OCI-LY7 (cell line): ENCODE measurements at places on chromosomes 7 and 10.

GRCh38 chr10:24935504-24936292, 16.7 kb downstream of the PRTFDC1 start:
- DNase-seq, result no peak

DNA sequence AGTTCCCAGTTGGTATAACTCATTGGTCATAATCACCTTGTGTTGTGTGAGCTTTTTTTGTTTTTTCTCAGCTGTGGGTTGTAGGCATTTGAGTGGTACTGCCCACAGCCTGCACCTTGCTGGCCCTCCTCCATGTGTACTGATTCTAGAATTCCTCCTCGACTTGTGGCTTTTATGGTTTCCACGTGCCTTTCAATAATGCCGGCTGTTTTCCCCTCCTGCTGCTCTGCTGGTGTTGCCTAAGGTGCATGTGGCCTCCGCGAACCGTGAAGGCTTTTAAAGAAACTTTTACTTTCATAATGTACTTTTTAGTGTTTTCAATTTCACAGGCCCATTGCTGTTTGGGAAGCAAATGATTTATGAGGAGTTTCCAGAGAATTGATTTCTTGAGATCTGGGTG, 518.0 kb downstream of the REEP3 start:
- DNase-seq, result no peak

- DNase-seq, result peak; percentile 50
These were observed 427.1 kb downstream of the GPAM start for GRCh38 chr10:111756217-111757061.

- no peak for DNase-seq
These were observed at the start of gene AKR1E2 for GRCh38 chr10:4825868-4826791. AKR1E2 (plus strand) TSS chr10:4826207; CDS start chr10:4826325, 118 bp downstream.

DNA sequence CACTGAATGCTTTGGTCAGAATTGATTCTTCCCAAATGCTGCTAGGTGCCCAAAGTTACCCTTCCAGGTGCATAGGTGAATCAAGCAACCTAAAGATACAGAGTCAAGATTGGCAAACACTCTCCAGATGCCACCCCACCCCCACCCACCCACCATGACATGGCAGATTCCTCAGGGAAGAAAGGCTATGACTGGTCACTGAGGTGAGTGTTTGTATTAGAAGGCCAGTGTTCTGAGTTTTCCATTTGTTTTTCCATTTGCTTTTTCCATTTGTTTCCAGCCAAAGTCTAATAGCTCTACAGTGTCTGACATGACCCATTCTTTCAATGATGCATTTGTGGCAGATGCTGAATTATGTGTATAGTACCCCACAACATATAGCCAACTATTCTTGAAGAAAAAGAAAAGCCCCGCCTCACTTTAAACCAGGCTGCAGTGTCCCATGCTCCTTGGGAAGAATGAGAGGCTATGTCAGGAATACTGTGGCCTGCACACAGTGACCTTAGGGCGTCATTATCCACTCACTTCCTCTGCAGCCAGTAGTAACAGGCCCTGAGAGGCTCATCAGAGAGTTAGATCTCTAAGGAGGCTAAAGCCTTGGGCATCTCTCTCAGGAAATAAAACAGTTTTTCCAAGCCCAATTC, 16.1 kb upstream of the HIBADH start:
- no peak for DNase-seq

- DNase-seq, result peak; percentile 40
These were observed 98.6 kb upstream of the FGFR2 start for GRCh38 chr10:121696854-121697253.

GRCh38 chr7:108136191-108136688, 6.1 kb upstream of the LAMB4 start:
- no peak for DNase-seq

- no peak for DNase-seq
These were observed 108.7 kb upstream of the ADAM12 start for GRCh38 chr10:126496771-126497545.

DNA sequence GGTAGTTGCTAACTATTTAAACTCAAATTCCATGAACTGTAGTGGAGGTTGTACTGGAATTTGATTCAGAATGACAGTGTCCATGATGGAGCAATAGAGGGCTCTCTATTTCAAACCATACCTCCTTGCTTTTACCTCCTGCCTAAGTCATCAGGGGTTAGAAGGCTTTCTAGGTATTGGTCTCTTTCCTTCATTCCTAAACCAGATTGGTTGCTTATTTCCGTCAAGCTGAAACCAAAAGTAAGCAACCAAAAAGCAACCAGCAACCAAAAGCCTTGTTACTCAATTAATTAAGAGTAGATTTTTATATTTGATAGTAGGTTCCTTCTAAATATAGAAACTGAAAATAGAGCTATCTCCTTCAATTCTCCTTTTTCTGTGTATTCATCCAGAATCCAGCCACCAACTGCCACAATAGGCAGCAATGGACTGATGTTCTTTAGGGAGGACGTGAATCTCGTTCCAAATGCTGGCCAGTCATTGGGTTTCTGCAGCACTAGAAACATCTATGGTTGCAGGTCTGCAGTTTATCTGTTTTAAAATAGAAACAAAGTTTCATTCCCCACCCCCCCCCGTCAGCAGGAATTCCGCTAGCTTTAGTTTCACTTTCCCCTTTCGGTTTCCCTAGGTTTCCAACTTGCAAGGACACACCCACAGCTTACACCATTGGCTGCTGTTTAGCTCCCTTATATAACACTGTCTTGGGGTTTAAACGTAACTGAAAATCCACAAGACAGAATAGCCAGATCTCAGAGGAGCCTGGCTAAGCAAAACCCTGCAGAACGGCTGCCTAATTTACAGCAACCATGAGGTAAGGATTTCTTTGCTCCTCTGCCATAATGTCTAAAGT, at the start of gene IFIT1:
TSS of gene IFIT1 (plus strand) at position 717 of the 850 bp plus-strand sequence. CDS start at position 807, 90 bp downstream.
- DNase-seq, result no peak

DNA sequence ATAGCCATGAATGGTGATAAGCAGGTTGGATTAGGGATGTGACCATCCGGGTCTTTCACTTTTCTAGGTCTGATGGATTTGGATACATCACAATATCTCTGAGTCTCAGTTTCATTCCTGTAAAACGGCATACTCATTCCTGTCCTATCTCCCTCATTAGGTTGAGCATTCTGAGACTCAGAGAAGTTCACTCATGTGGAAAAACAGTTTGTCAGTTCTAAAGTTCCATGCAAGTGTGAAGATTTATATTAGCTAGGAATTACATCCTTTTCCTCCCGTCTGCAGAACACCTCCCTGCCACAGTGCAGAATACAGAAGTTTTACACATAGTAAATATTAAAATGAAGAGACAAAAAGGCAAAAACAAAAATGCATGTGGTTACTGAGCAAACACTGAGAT, 94.2 kb upstream of the SLC25A13 start:
- no peak for DNase-seq

- DNase-seq, result no peak
These were observed 155.4 kb downstream of the DIP2C start for GRCh38 chr10:534047-534566.

DNA sequence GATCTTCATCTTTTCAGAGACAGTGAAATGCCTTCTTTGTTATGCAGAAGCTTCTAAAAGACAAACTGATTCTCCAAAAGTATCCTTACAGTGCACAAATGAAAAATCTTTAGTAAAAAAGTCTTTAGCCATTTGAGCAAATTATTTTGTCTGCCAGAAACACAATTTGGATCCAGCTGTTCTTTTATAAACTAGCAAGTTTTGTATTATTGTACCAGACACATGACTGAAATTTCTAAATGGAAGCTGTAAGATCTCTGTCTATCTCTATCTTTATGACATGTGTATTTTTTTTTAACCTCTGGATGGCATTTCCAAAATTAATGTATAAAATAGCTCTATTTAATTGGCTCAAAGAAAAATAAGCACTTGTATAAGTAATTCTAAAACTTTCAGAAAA, 68.3 kb downstream of the VIPR2 start:
- no peak for DNase-seq

- DNase-seq, result no peak
These were observed 12.6 kb downstream of the FGF8 start for GRCh38 chr10:101763141-101763846.

DNA sequence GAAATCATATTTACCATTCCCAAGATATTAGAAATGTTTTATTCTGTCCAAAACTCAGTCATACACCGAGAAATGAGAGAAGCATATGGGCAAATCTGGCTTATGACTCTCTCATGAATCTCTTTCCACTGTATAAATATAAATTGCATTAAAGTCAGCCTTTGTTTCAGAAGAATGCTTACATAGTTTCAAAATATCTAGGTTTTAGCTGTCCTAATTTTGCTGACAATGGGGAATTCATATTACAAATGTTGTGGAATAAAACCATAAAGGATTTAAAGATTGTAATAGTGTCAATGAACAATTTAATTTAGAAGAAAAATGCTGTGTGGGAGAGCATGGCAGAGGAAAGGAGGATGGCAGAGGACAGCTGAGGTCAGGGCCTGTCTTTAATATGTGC, 185.0 kb upstream of the THSD7A start:
- no peak for DNase-seq

DNA sequence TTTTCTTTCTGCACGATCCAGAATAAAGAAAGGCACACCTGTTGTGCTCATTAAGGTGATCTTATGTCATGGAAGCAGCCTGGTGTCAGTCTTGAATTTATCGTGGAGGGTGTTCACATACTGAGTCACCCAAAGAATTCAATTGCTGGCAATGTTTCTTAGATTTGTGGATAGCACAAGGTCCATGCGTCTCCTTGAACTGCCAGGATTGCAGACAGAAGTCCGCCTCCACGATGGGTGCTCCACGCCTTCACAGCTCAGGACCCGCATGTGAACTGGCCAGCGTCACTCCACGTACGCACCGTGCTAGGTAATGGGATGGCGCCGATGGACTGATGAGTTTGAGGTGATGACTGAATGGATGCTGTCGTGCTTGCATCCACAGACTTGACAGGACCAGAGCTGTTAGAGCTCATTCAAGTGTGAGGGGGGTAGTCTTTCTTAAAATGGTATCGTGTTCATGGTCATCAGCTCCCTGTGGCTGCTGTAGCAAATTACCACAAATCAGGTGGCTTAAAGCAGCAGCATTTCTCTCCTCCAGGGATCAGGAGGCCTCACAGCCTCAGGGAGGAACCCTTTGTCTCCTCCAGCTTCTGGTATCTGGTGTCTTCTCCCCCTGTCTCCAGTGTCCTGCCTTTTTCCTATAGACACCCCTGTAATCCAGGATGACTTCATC, 65.4 kb upstream of the DNAJB6 start:
- no peak for DNase-seq

GRCh38 chr10:78911533-78912340, 157.0 kb upstream of the ZMIZ1 start:
- no peak for DNase-seq
